ENCODE measurements at places on chromosomes 5 and 9.
A peak's percentile ranks its signal among the peaks of the same experiment; 100 is the strongest.

DNA sequence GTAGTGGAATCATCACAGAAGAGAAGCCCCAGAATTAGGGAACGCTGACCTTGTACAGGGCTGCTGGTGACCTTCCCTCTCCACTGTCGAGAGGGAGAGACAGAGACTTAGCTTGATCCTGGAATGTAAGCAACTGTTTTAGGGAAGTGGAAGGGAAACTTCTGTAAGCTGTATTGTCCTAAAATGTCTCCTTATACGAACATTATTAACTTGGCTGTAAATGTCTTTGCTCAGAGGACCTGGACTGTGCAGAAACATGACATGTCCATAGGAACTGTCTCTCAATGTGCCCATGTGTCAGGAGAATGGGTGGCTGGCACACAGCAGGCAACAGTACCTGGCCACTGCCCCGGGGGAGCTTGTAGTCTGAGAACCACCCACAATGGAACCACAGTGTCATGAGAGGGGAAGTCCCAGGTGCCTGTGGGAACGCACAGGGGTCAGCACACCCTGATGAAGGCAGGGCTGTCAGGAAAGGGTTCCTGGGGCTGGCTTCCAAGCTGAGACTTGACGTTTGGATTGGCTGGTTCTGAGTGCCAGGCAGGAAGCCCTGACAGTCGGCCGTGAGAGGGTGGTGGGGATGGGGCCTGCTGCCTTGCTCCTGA is 34.0 kb downstream of the DAP start:
- no peaks in the 10 kb centered on the region for H3K36me3 ChIP-seq
- H3K27me3 ChIP-seq = no peaks in the 10 kb centered on the region
- H3K4me3 ChIP-seq = no peak overlapping the region
- DNase-seq = no peak
- no peak overlapping the region for H3K27ac ChIP-seq

DNA sequence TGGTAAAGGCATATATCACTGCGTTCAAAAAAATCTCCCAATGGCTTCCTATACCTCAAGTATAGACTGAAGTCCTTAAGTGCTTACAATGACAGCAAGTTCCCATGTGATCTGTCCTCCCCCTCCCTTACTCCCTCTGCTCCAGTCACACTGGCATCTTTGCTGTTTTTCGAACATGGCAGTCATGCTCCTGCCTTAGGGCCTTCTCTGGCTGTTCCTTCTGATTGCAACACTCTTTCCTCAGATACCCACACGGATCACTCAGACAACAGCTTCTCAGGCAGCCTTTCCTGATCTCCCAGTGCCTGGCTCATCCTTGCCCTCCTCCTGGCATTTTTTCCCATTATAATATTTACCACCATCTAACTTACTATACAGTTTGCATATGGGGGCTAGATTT is 232.8 kb downstream of the ARHGEF28 start:
- H3K27me3 ChIP-seq = no peaks in the 10 kb centered on the region
- no peak overlapping the region for H3K27ac ChIP-seq
- H3K4me3 ChIP-seq = no peak overlapping the region
- no peaks in the 10 kb centered on the region for H3K36me3 ChIP-seq

GRCh38 chr9:119289740-119290433 is 79.3 kb downstream of the BRINP1 start:
- H3K27me3 ChIP-seq = no peaks in the 10 kb centered on the region
- no peaks in the 10 kb centered on the region for H3K4me1 ChIP-seq
- no peak overlapping the region for H3K4me3 ChIP-seq
- no peaks in the 10 kb centered on the region for H3K36me3 ChIP-seq
- H3K27ac ChIP-seq = no peak overlapping the region
- DNase-seq = peak; percentile 67

DNA sequence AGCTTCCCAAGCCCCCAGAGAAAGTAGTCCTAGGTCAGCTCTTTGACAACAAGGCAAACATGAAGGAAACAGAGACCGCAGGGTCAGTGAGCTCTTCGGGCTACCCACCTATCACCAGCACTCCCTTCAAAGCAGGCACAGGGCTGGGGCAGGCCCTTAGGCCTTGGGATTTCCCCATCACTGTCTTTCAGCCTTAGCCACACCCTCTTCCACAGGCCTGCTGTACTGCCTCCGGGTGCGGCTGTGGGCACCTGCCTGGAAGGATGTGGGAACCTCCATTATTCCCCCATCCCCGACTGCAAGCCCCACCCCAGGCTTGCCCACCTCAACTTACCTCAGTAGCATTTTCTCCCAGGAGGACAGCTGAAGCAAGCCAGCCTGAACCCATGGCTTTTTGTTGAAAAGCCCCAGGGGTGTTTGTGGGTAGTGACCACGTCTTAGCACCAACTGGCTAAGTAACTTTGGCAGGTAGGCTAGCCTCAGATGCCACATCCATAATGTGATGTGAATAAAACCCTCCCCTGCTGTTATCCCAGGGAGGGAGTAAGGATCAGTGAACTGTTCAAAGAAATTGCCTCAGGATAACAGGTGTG is 100.2 kb downstream of the PIK3R1 start:
- H3K27me3 ChIP-seq = no peaks in the 10 kb centered on the region
- no peaks in the 10 kb centered on the region for H3K36me3 ChIP-seq
- no peaks in the 10 kb centered on the region for H3K4me1 ChIP-seq
- H3K27ac ChIP-seq = no peak overlapping the region
- no peak for DNase-seq

DNA sequence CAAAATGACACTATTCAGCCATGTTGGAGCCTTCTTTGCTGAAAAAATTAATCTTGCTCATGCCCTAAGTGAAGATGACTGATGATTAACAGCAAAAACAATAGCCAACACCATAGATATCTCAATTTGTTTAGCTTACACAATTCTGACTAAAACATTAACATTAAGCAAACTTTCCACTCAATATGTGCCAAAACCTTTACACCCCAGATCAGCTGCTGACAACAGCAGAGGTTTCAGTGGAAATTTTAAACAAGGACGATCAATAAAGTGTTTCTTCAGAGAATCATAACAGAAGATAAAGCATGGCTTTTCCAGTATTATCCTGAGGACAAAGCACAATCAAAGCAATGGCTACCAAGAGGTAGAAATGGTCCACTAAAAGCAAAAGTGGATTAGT is 254.4 kb upstream of the GRAMD2B start:
- H3K4me1 ChIP-seq = no peaks in the 10 kb centered on the region
- H3K27ac ChIP-seq = no peak overlapping the region
- no peaks in the 10 kb centered on the region for H3K27me3 ChIP-seq
- H3K36me3 ChIP-seq = no peaks in the 10 kb centered on the region
- no peak overlapping the region for H3K4me3 ChIP-seq

- H3K27ac ChIP-seq = peak overlapping the region; percentile 25
- H3K36me3 ChIP-seq = no peaks in the 10 kb centered on the region
- no peak overlapping the region for H3K4me3 ChIP-seq
Measured at GRCh38 chr5:74096325-74096724, 470.3 kb downstream of the ARHGEF28 start.

- H3K27ac ChIP-seq = peak overlapping the region; percentile 86
- peaks cover 19% of the 10 kb centered on the region for H3K4me1 ChIP-seq
- no peak overlapping the region for H3K4me3 ChIP-seq
- no peaks in the 10 kb centered on the region for H3K27me3 ChIP-seq
- H3K36me3 ChIP-seq = no peaks in the 10 kb centered on the region
- DNase-seq = no peak
Measured at GRCh38 chr9:114388764-114389375, 1.1 kb upstream of the AKNA start.

DNA sequence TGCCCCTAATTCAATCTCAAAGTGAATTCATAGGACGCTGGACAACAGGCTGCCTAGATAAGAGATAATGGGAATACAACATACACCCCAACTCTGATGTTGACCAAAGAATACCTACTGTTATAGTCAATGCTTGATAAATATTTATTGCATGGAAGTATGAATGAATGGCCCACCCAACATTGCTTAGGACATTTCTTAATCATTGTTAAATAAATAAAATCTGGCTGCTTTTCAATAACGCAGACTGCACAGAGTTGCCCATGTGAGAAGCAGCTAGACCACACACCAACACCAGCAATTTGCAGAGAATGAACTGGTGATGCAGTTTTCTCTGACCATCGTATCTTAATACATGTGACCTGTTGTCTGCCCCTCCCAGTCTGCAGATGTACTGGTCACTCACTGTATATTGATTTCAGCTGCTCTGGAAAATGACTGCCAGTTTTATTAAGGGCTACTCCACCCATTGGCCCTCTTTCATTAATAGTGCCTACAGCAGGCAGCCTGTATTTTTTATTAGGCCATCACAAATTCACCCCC is 236.2 kb upstream of the WWC1 start:
- DNase-seq = no peak
- no peak overlapping the region for H3K27ac ChIP-seq
- H3K4me1 ChIP-seq = no peaks in the 10 kb centered on the region
- H3K27me3 ChIP-seq = no peaks in the 10 kb centered on the region

DNA sequence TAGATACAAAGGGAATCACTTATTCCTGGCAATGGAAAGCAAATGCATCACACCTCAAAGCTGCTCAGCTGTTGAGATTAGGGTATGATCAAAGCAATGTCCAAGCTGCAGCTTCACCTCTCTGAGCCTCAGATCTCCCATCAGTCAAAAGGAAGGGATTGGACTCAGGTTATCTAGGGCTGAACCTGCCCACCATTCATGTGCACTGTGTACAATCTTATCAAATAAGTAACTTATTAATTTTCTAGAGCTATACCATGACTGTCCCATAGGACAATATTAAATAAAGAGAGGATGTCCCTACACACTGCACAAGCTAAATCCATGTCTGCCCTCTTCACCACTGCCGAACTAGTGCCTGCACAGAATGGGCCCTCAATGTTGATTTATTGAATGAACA is 127.0 kb downstream of the HSD17B3 start:
- no peak for DNase-seq
- H3K4me3 ChIP-seq = no peak overlapping the region
- no peak overlapping the region for H3K27ac ChIP-seq

DNA sequence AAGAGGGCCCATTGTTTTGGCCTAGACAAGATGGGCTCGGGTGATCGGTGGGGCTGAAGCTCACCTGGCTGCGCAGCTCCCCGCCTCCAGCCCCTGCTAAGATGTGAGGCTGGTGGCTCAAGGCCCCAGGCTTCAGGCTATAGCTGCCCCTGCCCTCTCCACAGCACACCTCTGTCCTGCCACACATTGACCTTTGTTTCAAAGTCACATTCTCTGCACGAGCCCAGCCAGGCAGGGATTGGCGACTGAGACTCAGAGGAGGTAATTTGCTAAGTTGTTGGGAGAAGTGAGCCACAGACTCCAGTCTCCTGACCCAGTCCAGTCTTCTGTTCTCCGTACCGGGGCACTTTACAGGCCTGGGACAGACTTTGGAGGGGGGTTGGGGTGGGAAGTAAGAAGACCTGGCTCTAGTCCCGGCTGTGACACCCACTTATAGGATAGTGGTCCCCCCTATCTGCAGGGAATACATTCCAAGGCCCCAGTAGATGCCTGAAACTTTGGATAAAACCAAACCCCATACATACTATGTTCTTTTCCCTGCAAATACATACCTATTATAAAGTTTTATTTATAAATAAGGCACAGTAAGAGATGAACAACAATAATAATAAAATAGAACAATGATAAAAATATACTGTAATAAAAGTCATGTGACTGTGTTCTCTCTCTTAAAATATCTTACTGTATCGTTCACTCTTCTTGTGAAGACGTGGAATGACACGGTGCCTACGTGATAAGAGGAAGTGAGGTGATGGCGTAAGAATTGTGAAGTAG is 13.3 kb downstream of the PDGFRB start:
- no peak overlapping the region for H3K4me3 ChIP-seq
- peaks cover 17% of the 10 kb centered on the region for H3K4me1 ChIP-seq
- H3K36me3 ChIP-seq = no peaks in the 10 kb centered on the region
- H3K27ac ChIP-seq = peak overlapping the region; percentile 60

GRCh38 chr9:20749496-20750198 is 65.6 kb downstream of the FOCAD start:
- no peak overlapping the region for H3K27ac ChIP-seq
- no peaks in the 10 kb centered on the region for H3K36me3 ChIP-seq
- no peak for DNase-seq
- no peaks in the 10 kb centered on the region for H3K4me1 ChIP-seq
- H3K4me3 ChIP-seq = no peak overlapping the region

- no peak for DNase-seq
- no peaks in the 10 kb centered on the region for H3K4me1 ChIP-seq
- H3K36me3 ChIP-seq = no peaks in the 10 kb centered on the region
Measured at GRCh38 chr9:13109781-13110180, 169.7 kb downstream of the MPDZ start.

DNA sequence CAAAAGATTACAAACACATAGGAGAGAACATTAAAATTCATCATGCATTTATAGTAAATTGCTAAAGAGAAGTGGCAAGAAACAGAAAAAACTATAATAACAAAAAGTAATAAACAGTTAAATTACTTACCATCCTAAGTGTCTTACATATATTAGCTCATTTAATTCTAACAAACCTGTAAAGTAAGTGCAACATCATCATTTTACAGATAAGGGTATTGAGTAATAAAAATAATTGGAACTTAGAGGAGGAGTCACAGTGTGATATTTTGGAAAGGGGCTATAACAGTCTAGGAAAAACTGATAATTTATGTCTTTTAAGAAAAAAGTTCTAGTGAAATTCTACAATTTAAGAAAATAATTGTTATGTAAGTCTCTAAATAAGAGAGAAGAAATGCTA is 592.8 kb downstream of the DMRTA1 start:
- no peaks in the 10 kb centered on the region for H3K36me3 ChIP-seq
- no peak overlapping the region for H3K4me3 ChIP-seq
- no peak for DNase-seq
- no peaks in the 10 kb centered on the region for H3K4me1 ChIP-seq
- H3K27ac ChIP-seq = no peak overlapping the region

DNA sequence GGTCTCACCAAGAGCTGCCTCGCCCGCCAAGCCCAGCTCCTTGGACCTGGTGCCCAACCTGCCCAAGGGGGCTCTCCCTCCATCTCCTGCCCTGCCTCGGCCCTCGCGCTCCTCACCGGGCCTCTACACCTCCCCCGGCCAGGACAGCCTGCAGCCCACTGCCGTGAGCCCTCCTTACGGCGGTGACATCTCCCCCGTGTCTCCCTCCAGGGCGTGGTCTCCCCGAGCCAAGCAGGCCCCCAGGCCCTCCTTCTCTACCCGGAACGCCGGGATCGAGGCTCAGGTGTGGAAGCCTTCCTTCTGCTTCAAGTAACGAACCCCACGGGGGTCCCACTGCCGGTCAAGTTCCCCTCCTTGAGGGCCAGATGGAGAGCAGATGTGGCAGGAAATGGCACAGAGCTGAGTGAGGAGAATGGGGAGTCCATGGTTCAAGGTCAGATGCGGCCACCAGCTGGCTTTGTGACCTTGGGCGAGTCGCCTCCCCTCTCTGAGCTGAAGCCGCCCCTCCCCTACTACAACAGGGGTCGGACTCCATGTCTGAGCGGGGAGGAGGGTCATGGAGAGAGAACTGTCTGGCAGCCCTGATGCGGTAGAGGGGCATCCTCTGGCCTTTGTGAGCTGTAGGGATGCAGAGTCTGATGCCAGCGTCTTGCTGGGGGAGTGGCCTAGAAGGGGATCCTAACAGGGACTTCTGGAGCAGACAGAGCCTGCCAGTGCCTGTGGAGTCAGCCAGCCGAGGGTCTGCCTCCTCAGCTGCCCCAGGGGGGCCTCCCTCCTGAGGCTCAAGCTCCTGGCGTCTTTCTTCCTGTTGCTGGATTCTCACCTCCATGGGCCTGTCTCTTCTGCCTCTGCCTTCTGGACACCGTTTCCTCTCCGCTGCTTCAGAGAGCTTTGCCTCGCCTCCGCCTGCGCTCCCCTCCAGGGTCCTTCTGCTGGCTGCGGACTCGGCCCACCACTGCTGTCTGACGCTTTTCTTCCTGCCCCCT is 9.9 kb downstream of the SYNPO start:
- H3K36me3 ChIP-seq = no peaks in the 10 kb centered on the region
- no peak overlapping the region for H3K27ac ChIP-seq
- no peak overlapping the region for H3K4me3 ChIP-seq
- no peaks in the 10 kb centered on the region for H3K4me1 ChIP-seq
- DNase-seq = no peak

- H3K36me3 ChIP-seq = no peaks in the 10 kb centered on the region
- no peak overlapping the region for H3K27ac ChIP-seq
- DNase-seq = no peak
- no peaks in the 10 kb centered on the region for H3K27me3 ChIP-seq
- H3K4me3 ChIP-seq = no peak overlapping the region
Measured at GRCh38 chr5:149224282-149224681, 47.4 kb upstream of the AFAP1L1 start.
